ENCODE measurements at places on chromosomes 12 and 14.

DNA sequence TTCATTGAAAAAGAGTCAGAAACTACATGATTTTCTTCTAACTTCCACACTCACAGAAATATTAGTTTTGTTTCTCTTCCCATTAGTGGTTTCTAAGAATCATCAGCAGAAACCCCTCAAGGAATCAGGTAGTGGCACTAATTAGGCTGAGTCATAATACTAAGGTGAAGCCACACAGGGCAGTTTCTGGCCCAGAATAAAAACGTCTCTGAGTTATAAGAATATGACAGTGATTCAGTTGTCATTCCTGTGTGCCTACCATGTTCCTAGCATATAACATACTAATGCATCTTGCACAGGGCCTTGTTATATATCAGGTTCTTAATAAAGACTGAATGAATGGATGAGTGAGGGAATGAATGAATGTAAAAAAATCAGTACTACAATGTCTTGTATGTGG lies 206.0 kb upstream of the PLEKHG7 start:
- DNase-seq = no peak

DNA sequence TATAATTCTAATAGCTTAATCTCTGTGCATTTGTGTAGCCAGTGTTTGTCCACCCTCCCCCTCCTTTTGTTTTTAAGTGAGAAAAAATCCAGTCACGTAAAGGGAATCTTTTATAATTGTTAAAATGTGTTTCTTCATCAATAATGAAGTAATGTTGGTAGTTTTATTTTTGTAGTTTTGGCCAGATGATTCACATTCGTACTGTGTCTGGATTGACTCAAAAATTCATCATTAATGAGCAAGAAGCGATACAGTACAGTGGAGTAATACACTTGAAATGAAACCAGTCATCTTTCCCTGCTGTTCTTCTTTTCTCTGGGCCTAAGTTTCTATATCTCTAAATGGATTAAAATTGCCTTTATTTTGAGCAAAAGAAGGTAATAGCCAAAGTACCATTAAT lies 86.5 kb downstream of the SRGAP1 start:
- DNase-seq = no peak

- DNase-seq = no peak
Observed at GRCh38 chr12:15752785-15753184, 36.4 kb downstream of the EPS8 start.

DNA sequence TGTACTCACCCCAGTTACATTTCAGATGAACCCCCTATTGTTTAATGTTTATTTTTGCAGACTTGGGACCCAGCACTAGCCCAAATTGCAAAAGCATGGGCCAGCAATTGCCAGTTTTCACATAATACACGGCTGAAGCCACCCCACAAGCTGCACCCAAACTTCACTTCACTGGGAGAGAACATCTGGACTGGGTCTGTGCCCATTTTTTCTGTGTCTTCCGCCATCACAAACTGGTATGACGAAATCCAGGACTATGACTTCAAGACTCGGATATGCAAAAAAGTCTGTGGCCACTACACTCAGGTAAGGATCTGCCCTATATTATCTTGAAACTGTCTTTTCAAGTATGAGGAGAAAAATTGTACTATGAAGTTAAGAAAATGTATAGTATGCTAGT lies 1.2 kb downstream of the GLIPR1 start:
- DNase-seq = no peak

DNA sequence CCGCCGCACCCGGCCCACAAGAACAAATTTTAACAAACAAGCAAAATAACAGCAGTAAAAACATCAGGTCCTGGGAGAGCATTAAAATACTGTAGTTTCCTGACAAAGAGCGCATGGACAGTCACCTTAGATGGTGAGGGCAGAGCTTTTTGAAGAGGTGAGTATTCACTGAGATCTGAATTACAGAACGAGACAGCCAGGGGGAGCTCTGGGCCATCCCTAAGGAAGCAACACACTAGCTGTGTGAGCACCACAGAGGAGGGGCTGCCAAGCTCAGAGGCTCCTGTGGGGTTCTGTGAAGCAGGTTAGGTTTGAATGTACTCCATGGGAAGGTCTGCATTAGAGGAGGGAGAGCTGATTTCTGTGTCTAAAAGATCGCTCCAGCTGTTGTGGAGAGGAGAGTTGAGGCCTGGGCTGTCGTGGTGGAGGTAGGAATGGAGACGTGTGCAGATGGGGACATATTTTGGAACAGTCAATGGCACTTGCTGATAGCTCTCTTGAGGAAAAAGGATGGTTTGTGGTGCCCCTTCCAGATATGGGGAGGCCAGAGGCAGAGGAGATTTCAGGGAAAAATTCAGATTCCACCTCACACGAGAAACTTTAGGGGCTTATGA lies 72.9 kb downstream of the TRAFD1 start:
- DNase-seq = no peak

- no peak for DNase-seq
Observed at GRCh38 chr12:55188974-55189556, 31.8 kb upstream of the OR10A7 start.

DNA sequence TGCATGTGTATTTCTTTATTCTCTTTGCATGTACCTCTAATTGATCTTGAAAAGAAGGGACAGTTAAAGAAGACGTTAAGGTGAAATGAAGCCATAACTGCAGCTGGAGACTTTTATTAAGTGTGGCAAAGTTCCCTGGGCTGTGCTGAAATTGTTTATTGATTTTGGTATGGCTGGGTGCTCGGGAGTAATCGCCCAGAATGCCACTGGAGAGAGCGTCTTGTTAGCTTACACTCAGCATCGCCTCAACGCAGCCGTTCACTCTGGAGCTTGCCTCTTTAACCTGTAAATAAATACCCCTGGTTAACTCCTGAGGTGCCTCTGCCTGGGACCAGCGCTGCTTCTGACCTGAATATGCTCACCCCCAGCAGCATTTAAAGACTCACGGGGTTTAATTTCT lies 98.6 kb downstream of the GPATCH2L start:
- DNase-seq = no peak

DNA sequence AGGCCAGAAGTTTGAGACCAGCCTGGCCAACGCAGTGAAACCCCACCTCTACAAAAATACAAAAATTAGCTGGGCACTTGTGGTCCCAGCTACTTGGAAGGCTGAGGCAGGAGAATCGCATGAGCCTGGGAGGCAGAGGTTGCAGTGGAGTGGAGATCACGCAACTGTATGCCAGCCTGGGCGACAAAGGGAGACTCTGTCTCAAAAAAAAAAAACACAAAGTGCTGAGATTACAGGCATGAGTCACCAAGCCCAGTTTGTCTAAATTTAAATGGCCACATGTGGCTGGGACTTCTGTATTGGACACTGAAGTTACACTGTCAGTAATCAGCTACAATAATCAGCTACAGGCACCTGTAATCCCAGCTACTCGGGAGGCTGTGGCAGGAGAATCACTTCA lies 100.9 kb upstream of the AEBP2 start:
- no peak for DNase-seq

DNA sequence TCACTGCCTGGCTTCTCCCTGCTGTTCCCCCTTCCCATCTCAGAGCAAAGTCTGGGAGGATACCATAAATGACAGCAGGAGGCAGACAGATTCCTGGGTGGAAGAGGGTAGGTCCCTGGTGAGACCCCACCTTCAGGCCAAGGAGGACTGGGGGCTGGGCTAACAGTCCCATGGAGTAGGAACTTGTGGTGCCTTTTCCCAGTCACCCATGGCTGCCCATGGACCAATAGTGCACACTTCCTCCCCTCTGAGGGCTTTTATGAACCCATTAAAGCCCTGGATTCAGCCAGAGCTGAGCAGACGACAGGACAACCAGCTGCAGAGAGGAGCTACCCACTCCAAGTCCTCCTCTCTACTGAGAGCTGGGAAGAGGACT lies 36.6 kb upstream of the OR5AU1 start:
- DNase-seq = no peak

- DNase-seq = peak; percentile 58
Observed at GRCh38 chr14:105491366-105491973, 424 bp downstream of the TEDC1 start.

GRCh38 chr14:89245802-89246201 lies 171.2 kb downstream of the FOXN3 start:
- no peak for DNase-seq

DNA sequence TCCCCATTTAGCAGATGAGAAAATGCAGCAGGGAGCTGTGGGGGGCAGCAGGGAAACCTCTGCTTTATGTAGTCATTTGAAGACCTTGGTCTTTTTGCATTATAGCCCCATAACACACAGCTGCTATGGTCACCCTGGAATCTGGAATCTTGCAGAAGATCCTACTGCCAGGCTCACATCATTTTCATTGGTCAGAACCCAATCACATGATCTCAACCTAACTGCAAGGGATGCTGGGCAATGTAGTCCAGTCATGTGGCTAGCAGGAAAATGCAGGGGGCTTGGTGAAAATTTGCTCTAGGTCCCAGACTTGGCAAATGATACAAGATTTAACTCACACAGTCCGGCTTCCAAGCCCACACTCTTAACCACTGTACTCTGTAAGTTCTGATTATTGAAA lies 1028.7 kb downstream of the AACS start:
- no peak for DNase-seq

GRCh38 chr14:31936115-31936514 lies 141.0 kb upstream of the ARHGAP5 start:
- DNase-seq = peak; percentile 54

DNA sequence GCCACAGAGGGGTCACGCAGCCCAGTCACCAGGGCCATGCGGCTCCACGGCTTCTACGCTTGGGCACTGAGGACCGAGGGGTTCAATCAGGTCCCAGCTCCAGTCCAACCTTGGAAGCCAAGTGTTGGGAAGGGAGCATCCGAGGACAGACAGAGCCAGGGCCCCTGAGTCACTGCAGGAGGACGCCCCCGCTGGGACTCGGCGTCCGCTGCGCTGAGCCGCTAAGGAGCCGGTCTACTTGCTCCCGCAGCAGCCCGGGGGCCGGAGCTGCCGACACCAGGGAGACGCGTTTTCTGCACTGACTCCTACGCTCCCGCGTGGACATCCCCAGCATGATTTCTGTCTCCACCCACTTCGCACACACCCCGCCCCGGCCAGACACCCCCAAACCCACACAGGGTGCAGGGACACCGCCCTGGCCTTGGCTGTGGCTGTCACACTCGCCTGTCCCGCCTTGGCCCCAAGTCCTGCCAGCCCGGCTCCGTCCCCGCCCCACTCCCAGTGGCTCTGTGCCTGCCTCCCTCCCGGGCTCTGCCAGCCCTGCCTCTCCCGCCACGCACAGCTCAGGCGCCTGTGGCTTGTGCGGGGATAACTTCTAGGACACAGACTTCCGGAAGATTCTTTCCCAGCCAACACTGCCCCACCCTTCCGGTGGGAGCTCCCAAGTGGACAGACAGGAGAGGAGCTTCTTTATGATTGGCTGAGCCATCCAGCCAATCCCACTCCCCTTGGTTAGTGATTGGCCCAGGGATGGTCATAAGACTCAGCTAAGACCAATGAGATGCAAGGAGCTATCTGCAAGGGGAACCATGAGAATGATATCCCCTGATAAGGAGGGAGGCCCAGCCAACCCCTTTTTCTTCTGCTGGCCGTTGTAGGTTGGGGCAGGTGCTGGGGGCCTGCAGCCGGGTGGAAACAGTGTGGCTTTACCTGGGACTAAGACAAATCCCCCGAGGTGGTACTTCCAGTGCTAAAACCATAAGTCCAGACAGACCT lies 118.9 kb upstream of the SFSWAP start:
- DNase-seq = no peak

- no peak for DNase-seq
Observed at GRCh38 chr12:96529912-96530311, 40.5 kb downstream of the CFAP54 start.

DNA sequence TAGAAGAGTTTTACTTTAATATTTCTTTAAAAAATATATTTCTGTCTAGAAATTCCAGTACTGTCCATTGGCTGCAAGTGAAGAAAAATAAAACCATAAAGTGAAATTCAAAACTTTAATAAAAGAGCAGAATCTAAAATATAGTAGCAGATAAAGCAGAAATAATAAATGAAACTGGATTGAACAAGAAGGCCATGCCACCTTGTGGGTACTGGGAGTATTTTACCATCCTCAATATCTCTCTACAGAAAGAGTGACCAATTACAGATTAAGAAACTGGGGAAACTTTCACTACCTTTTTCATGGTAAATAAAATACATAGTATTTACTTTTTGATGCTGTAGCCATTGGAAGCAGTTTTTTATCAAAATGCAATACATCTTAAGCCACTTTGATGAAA lies 220.5 kb downstream of the BCAT1 start:
- DNase-seq = no peak

DNA sequence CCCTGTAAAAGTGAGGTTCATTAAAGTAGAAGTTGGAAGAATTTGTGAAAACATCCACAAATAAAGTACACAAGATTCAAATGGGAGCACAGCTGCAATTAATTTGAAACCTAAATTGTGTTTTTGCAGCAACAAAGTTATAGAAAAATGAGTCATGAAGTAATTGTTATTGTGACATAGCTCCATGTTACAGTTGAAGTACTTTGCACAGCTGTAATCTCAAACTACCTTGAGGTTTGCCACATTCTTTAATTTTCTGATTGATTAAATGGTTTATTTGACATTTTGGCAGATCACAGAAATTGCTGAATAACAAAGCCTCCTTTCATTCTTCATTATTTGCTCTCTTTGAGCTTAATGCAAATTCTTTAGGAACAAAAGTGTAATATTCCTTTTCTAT lies 111.3 kb downstream of the RMST start:
- no peak for DNase-seq

DNA sequence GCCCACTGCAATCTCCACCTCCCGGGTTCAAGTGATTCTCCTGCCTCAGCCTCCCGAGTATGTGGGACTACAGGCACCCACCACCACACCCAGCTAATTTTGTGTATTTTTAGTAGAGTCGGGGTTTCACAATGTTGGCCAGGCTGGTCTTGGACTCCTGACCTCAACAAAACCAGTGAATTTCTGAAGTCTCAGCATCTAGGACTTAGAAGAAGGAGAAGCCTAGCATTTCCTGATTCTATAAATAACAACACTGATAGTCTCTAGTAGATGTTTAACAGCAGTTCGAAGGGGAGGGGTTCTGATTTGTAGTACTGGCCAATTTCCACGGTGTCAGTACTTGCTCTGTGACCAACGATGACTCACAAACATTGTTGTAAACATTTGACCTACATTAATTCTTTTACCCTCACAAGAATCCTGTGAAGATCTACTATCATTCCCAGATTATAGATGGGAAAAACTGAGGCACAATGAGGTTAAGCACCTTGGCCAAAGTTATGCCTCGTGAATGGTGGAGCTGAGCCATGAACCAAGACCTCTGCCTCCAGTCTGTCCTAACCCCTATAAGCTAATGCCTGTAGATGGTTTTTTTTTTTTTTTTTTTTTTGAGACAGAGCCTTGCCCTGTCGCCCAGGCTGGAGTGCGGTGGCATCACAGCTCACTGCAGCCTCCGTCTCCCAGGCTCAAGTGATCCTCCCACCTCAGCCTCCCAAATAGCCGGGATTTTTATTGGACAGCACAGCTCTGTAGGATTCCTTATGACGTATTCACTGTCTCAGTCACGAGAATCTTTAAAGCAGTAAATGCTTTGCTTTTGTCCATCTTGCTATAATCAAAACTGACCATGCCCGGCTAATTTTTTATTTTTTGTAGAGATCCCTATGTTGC lies 5.2 kb downstream of the P2RX4 start:
- peak; percentile 69 for DNase-seq

GRCh38 chr12:15708396-15709076 lies 80.7 kb downstream of the EPS8 start:
- DNase-seq = no peak

Measured in Peyer's patch (tissue), 4 donors.